CD4-positive, alpha-beta T cell treated with Interferon alpha-2 for 1 hour (primary cell): ENCODE measurements at places on chromosomes 1 and 21.

GRCh38 chr1:37722181-37723071, 30.1 kb downstream of the CDCA8 start:
- DNase-seq, result no peak

DNA sequence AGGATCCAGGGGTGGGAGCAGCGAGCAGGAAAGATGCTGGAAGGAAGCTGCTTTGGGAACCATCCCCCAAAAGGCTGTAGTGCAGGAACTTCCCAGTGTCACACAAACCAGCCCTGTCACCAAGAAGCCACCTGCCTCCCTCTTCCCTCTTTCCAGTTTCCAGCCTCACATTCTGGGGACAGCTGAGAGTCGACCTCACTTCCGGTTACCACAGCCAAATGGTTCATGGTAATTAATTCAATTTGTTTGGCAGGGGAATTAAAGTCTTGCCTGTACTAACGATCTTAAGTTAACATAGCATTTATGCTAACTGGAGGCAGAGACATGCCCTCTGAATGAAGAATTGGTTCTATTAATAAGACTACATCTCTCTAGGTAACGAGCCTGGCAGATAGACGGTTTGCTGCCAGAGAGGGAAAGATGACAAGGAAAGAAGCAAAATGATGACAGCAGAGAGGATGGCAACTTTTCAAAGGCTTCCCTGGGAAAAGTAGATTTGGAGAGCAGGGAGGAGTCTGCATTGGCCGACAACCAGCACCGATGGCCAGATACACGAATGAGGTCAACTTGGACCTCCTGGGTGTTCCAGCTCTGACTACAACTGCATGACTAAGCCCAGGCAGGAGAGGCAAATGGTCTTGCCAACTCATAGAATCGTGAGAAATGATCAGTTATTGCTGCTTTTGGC, 64.1 kb downstream of the TMCO4 start:
- no peak for DNase-seq

- no peak for DNase-seq
Observed at GRCh38 chr1:18309552-18310155, 171.1 kb upstream of the KLHDC7A start.

DNA sequence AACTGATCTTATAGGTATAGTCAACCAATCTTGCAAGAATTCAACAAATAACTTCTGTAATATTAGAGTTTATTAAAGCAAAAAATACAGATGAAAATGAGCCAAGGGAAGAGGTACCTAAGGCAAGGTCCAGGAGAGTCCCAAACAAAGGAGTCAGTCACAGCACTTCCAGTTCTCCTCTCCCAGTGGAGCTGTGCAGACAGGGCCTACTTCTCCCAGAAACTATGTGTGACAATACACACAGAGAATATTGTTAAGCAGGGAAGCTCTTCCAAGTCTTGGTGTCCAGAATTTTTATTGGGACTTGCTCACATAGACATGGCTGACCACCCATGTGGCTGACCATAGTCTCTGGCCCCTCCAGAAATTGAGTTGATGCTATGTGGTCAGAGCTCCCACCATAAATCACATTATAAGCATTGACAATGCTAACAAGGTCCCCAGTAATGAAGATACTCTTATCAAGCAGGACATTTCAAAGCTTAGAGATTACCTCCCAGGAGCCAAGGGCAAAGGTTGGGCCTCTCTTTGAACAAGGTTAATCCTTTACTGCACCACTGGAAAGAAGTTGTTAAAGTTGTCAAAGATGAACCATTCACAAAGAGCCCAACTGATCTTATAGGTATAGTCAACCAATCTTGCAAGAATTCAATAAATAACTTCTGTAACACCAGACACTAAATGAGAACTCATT, 3.5 kb upstream of the CD244 start:
- no peak for DNase-seq

GRCh38 chr1:56515898-56516538, 63.3 kb downstream of the PLPP3 start:
- DNase-seq, result no peak

DNA sequence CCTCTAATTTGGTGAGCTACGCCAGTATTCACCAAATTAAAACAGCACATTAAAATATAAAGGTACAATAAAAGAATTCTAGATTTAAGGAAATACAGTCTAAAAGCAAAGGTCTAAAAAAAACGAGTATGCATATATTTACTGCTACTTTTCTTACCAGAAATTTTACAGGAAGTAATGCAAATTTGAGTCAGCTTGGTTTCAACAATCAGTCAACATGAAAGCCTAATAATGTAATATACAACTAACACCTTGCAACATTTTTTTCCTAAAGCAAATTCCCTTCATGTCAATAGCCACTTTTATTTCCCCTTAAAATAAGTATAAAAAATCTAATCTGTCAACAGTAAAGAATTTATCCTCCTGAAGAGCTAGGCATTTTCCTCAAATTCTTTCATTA, 11.9 kb downstream of the PTP4A2 start:
- DNase-seq, result no peak

DNA sequence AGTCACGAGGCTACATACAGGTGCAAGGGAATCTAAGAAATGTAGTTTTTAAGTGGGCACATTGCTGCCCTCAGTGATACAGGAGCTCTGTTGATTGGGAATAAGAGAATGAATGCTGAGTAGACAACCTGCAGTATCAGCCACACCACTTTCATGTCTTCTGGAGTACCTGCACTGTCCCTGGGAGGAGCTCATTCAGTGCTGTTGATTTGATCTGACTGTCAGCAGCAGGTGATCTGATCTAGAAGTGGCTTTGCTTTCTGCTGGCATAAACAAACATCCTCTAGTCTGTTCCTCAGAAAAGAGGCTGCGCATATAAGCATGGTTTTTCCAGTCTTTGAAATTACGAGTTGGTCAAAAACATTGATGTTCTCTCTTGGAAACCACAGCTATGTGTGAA, 35.5 kb upstream of the LRRC52 start:
- no peak for DNase-seq

DNA sequence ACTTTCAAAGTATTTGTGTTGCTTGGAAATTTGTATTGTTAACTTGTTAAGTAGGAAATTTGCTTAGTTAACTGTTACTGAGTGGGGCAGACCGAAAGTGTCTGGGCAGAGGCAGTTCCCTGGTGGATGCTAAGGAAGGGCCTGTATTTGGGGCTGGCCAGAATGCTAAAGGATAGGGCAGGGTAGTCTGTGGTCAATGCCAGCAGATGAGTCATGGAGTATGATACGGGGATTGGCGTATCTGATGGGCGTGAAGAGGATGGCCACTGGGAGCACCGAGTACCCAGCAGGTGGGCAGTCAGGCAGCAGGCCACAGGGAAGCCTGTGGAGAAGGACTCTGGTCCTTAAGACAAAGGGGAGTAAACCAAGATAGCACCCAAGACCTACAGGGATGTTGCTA, 46.6 kb upstream of the SCAF4 start:
- no peak for DNase-seq

DNA sequence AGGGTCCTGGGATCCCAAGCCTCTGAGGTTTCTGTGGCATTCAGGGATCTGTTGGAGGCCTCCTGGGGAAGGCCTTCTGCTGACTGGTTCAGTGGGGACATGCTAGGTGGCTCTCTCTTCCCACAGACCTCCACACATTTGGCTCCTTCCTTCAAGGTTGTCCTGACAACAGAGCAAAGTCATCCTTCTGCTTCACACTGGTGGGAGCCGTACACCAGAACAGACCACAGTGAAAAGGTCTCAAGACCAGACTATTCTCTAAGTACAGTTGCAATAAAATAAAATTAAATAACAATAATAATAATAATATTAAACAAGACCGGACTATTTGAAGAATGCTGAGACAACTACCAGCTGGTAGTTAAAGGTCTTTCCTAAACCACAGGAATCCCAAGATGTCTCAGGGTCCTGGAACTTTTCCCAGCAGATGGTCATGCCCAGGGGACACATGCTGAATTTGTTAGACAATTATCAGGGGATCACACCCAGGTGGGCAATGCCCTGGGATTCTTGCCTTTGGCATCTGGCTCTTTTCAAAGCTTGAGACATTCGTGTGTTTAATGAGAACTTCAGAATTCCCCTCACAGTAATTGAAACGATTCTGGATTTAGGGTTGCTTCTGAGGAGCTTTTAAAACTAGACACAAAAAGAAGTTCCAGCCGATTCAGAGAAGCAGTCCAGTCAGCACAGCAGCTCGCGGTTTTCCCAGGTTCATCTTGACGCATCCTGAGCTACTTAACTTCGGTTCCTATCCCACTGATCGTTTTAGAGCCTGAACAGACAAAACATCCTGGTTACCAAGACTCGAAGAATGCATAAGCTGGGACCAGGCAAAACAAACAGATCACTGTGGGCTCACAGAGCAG, 22.9 kb downstream of the HTR1D start:
- no peak for DNase-seq

GRCh38 chr1:52102336-52103013, 39.4 kb upstream of the ZFYVE9 start:
- no peak for DNase-seq

GRCh38 chr1:58465825-58466629, 80.5 kb downstream of the OMA1 start:
- DNase-seq, result no peak

DNA sequence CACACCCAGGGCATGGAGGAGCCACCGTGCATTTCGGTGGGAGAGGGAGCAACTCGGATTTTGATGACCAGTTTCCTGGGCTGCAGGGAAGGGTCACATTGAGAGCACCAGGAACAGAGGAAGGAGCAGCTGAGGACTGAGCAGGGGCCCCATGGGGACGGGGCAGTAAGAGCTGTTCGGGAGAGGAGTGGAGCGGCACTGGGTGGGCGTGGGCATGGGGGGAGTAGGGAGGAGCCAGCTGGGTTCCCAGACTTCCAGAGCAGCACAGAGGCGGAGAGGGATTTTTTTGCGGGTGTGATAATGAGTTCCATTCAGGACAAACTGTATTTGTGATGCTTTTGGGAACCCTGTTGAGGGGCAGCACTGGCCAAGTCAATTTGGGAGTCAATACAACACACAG, 17.4 kb upstream of the GPR153 start:
- no peak for DNase-seq

DNA sequence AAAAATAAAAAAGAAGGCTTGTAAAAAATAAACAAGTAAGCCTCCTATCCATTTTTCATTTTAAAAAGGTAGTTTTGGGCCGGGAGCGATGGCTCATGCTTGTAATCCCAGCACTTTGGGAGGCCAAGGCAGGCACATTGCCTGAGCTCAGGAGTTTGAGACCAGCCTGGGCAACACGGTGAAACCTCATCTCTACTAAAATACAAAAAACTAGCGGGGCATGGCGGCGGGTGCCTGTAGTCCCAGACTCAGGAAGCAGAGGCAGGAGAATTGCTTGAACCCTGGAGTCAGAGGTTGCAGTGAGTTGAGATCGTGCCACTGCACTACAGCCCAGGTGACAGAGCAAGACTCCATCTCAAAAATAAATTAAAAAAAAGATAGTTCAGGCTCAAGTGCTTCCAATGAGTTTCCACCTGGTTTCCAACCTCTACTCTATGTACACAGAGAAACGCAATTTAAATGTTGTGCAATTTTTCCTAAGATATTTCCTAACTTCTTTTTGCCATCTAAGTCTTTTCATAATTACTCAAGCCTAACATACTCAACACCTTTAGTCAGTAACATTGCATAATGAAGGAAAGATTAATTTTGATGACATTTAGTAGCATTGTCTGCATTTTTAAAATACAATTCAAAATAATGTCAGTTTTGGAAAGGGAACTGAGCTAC, 106.3 kb downstream of the KCNT2 start:
- no peak for DNase-seq

- no peak for DNase-seq
Observed at GRCh38 chr21:28247454-28248020, 745.1 kb downstream of the LTN1 start.

DNA sequence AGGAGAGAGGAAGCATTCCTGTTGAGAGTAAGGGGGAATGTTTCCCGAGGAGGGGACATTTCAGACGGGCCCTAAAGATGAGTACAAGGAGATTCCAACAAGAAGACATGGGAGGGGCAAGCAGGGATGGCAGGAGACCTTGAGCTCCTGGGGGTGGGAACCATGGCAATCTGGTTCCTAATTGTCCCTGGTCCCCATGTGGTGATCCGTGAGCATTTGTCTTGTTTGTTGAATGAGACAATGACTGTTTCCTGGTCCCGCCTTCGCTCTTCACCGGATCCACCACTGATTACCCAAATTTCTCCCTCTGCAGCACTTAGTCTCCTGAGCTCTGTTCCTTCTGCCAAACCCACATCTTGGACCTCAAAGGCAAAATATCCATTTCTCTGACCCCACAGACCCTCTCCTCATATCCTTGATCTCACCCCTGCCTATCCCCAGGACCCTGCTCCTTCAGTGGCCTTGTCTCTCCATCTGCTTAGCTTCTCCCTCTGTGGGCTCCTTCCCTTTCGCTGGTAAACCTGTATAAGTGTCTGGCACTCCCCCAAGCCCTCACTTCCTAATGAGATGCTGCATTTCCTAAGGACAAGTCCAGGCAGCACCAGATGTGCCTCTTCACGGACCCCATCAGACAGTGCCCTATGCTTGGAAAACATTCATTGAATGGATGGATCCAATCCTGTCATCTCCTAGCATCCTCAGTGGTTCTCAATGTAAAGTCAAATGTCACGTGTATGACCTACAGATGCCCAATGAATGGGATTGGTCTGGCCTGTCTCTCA, 8.3 kb upstream of the CSF1 start:
- DNase-seq, result no peak

DNA sequence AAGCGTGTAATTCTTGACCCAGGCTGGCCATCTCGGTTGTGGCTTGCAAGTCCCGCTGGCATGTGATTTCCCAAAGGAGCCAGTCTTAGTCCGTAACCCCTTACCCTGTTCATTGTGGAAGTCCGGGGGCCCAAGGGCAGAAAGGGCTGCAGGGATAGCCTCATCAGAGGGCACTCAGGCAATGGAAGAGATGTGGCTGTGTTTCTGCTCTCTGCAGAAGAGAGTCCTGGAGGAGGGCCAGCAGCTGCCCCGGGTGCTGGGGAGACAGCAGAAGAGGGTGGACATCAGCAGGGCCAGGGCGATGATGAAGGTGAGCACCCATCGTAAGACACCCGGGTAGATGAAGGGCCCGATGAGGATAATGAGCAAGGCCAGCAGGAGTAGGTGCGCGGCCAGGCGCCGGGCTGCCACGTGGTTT, 830 bp downstream of the RNF186 start:
- no peak for DNase-seq

DNA sequence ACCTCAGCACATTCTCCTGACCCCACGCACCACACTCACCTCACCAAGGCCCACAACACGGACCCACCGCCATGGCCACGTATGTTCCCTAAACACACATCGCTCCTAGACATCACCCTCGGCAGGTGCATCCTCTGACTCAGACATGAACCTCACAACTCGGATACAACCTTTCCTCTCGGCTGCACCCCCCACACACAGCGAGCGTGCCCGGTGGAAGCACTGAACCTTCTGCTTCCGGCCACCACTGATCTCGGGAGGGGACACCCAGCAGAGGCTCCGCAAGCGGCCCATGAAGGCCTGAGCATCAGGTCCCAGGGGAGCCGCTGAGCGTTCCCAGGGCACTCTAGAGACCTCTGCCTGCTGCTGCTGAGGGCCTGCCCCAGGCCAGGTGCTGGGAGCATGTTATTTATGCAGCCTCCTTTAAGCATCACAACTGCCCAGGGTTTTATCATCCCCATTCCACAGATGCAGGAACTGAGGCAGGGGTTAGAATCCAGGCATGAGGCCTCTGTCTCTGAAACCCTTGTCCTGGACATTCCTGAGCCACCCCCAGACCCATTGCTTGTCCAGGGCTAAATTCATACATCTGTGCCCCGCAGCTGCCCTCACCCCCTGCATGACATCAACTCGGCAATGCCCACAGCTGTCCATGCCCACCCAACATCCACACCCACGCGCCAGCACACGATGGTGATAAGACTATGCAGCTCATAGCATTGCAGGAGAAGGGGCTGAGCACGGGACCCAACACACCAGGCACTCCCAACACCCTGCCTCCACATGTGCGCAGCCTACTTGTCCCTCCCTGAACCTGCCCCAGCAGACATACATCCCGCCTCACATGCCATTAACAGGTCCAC, 27.0 kb downstream of the SDC3 start:
- DNase-seq, result peak; percentile 53
